ENCODE measurements at places on chromosomes 5 and 9. TPM values are rescaled to one million over a fixed set of nuclear protein-coding genes. Genes with fewer than 3 reads are reported as not detected.

The DMRT3 gene
- not detected for total RNA-seq

The IL4 gene
- total RNA-seq: not detected

The SPATA9 gene
- 0.30 TPM for total RNA-seq

The SOX30 gene
- not detected for total RNA-seq

The WDR31 gene
- total RNA-seq: 5.0 TPM

The NR6A1 gene
- 0.39 TPM for total RNA-seq

The C1QTNF2 gene
- 0.17 TPM for total RNA-seq

The RGS7BP gene
- 6.2 TPM for total RNA-seq

The IARS1 gene
- total RNA-seq: 355 TPM

The HBEGF gene
- total RNA-seq: 10.7 TPM

The HTR1A gene
- total RNA-seq: not detected

The C9orf153 gene
- 0.98 TPM for total RNA-seq

The SLC1A1 gene
- 25.8 TPM for total RNA-seq

The SH3TC2 gene
- 2.4 TPM for total RNA-seq

The SH3GL2 gene
- 0.07 TPM for total RNA-seq

The FIBCD1 gene
- total RNA-seq: 10.7 TPM

The MSANTD3 gene
- total RNA-seq: 59.2 TPM

The ASPN gene
- 9.6 TPM for total RNA-seq

The ATG10 gene
- total RNA-seq: 7.9 TPM

The IFNA21 gene
- total RNA-seq: not detected

The ARHGEF37 gene
- 7.1 TPM for total RNA-seq

The UNC13B gene
- total RNA-seq: 34.3 TPM

The LPAR1 gene
- total RNA-seq: 95.9 TPM

The MYORG gene
- 2.2 TPM for total RNA-seq

The CDC25C gene
- 0.69 TPM for total RNA-seq

The SLC25A2 gene
- 0.26 TPM for total RNA-seq

The ERMP1 gene
- total RNA-seq: 31.9 TPM

The CNTLN gene
- 10.0 TPM for total RNA-seq

The NUTM2G gene
- not detected for total RNA-seq

The ENTREP1 gene
- total RNA-seq: 0.33 TPM
